ENCODE measurements at places on chromosomes 12 and 14. TPM values are rescaled to one million over a fixed set of nuclear protein-coding genes. Genes with fewer than 3 reads are reported as not detected.

The SOAT2 gene
- 0.75 TPM for total RNA-seq

- no peak for DNase-seq
These were observed 104.3 kb upstream of the TMCC3 start for GRCh38 chr12:94754653-94755052.

- DNase-seq, result no peak
These were observed 7.6 kb upstream of the PTPRB start for GRCh38 chr12:70644861-70645260.

DNA sequence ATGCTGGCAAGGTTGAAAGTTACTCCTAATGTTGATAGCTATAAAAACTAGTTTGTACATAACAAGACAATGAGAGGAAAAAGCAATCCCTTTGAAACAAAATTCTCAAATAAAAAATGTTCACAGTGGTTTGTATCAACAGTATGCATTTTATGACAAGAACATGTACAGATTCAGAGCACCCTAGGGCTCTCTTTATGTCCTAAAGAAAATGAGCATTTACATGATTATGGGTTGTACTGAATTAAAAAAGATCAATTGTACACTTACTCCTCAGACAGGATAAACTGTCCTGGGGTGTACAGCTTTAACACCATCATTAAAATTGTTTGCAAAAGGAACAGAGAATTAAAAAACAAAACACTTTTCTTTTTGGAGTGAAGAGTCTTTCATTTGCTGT lies 22.2 kb downstream of the PPP1CC start:
- DNase-seq, result no peak

DNA sequence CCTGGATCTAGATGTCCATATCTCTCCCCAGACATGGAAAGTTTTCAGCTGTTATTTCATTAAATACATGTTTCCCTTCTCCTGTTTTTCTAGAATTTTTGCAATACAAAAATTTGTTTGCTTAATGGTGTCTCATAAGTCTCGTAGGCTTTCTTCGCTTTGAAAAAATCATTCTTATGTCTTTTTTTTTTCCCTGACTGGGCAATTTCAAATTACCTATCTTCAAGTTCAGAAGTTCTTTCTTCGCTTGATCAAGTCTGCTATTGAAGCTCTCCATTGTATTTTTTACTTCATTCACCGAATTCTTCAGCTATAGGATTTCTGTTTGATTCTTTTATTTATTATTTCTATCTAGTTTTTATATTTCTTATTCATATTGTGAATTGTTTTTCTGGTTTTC lies 130.2 kb upstream of the WSCD2 start:
- DNase-seq, result no peak

DNA sequence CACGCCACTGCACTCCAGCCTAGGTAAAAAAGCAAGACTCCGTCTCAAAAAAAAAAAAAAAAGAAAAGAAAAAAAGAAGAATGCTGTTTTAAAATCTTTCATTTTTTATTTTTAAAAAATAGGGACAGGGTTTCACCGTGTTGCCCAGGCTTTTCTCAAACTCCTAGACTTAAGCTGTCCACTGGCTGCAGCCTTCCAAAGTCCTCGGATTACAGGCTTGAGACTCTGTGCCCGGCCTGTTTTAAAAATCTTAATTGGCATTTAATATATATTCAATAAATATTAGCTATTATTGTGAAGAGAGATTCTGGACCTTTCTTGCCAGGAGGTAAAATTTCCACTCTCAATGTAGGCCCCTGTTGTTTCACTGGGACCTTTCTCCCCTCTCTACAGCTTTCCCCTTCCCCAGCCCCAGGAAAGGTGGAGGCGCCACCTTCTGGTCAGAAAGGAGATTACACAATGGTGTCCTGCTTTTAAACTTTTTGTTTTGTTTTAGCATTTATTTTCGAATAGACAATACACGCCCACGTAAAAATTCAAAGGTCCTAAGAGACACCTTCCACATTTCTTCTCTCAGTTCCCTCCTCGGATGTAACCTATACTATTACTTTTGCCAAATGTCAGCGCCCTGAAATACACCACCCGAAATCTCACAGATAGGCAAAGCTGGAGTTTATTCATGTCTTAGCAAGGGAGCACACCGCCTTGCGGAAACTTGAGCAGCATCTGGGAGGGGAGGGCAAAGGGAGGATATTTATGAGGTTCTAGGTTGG lies 23.8 kb upstream of the PHC1 start:
- DNase-seq, result peak; percentile 47

DNA sequence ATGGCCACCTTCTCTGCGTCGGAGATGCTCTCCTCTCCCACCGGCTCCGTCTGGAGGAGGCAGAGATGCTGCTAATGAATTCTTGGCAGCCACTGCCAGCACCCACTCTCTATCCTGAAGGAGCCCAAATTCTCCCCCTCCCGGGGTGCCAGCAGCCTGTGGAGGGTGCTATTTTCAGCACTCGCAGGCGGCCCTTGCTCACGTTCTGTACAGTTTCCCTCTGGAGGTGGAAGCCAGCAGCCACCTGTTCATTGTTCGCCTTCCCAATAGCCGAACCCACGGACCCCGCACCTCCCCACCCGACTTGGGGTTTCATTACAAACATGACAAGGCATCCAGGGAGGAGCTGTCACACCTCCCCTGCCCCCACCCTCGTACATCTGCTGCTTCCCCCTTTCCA lies 27.8 kb downstream of the SNRNP35 start:
- no peak for DNase-seq

The POTEG gene
- not detected for total RNA-seq

The ANO2 gene
- total RNA-seq, result 2.5 TPM

DNA sequence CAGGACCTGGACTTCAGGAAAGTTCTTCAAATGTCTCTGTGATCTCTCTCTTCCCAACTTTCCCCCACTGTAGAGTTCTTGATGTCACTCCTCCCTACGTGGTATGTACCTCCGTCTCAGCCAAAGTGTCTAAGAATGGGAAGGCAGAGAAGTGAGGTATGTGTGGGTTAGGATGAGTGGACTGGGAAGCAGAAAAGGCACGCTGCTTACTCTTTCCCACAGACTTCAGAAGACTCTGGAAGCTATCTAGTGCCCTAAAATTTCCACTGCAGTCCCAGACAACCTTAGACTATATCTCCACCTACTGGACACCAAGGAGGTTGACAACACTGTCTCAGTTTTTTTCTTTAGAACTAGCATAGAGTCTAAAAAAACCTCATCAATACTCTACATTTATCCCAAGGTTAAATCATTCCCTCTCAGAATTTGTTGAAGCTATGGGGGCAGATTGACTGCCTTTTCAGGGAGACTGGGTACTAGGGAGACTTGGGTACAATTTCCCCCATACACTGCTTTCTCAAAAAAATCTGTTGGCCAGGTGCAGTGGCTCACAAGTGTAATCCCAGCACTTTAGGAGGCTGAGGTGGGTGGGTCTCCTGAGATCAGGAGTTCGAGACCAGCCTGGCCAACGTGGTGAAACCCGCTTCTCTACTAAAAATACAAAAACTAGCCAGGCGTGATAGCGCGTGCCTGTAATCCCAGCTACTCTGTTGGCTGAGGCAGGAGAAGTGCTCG lies 20.6 kb upstream of the ITGA5 start:
- DNase-seq, result no peak

- no peak for DNase-seq
These were observed 12.8 kb downstream of the TDG start for GRCh38 chr12:103978384-103978982.

DNA sequence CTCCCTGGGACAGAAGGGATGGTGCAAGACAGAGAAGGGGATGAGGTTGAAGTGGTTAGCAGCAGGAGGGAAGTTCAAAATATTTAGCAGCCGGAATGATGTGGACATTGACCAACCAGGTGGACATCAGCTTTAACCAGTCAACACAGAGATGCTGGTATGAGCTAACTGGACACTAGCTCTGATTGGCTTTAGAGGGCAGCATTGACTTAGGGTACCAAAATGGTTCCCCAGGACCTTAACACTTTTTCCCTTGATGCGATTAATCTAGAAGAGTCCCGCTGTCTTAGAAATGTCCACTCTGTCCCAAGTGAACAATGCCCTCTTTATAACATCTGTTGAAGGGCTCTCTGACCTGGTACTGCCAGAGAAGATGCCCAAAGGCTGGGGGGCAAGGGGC lies 134.0 kb upstream of the GSC start:
- DNase-seq, result no peak

- no peak for DNase-seq
These were observed 68.8 kb downstream of the RERG start for GRCh38 chr12:15152456-15152855.

DNA sequence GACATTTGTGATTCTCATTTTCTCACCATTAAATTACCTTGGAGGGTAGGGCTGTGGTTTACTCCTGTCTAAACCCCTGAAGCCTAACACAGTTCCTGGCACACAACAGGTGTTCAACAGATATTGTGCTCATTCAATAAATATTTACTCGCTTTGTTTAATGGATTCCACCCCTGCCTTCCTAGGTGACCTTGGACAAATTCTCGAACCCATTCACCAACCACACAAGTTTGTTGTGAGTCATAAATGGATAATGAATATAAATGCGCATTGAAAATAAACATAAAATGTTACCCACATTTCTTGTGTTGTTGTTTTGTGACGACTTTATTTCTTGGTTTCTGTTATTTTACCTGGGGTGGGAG lies 362 bp upstream of the TSFM start:
- no peak for DNase-seq

The ASPG gene
- 4.7 TPM for total RNA-seq

The C14orf180 gene
- total RNA-seq, result 0.26 TPM

DNA sequence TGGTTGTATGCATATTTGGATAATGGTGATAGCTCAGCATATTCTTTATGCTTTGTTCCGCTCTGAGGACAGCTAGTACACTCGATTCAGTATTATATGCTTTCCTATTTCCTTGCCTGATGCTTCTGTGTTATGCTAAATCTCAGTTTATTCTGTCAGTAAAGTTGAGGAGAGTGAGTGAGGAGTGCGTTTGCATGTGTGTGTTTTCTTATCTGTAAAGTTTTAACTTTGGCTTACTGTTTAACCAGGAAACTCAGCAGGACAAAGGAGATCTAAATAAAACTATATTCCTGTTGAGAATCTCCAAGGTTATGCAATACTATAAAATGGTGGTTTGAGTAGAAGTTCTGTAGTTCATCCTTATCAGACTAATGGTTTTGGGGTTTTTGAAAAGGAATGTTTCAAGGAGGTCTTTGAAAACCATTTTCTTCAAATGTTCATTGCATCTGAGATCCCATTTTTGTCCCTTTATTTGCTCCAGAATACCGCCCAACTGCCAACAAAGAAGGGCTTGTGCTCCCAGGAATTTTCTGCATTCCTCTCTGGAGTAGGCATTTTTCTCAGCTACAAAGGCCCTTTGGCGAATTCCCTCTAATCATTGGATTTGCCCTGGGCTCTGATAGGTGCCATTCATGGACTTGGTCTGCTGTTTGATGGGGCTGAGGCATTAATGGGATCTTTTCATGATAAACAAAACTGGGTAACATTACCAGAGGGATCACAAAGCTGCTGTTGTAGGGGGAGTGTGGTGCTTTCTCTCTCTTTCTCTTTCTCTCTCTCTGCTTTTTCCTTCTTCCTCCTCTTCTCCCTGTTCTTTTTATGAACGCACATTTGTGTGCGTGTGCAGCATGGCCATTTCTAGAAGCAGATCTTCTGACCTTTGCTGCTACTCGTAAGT lies 71.7 kb downstream of the HMGA2 start:
- no peak for DNase-seq

The SIX6 gene
- total RNA-seq, result not detected

DNA sequence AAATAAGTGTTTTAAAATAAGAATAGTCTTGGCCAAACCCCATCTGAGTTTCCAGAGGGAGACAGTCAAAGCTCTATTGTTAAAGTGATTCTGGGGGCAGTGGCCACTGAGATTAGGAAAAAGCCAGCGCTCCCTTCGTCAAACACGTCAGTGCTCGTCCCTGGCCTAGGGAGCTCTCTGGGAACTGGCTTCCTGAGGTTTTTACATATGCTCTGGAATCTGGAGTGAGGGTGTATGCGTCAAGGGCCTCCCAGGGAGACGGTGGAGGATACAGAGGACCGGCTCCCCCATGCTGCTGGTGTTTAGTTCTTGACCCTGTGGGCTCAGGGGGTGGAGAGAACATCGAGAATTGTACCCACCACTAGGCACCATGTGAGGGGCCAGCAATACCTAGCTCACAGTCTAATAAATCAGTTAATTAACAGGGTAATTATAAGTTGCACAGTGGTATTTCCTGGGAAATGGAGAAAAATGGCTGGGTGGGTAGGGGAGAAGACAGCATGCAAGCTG lies 87.0 kb downstream of the SLC25A47 start:
- no peak for DNase-seq

GRCh38 chr14:52640137-52640536 lies 55.2 kb downstream of the ERO1A start:
- DNase-seq, result no peak

GRCh38 chr12:109725321-109726105 lies 11.9 kb downstream of the FAM222A start:
- no peak for DNase-seq

- no peak for DNase-seq
These were observed 3.5 kb upstream of the UTP20 start for GRCh38 chr12:101276433-101276832.

- no peak for DNase-seq
These were observed 35.0 kb upstream of the PLEK2 start for GRCh38 chr14:67447033-67447381.

GRCh38 chr14:94768521-94769390 lies 1.2 kb downstream of the GSC start:
- DNase-seq, result no peak

The WNT5B gene
- total RNA-seq, result 7.3 TPM

DNA sequence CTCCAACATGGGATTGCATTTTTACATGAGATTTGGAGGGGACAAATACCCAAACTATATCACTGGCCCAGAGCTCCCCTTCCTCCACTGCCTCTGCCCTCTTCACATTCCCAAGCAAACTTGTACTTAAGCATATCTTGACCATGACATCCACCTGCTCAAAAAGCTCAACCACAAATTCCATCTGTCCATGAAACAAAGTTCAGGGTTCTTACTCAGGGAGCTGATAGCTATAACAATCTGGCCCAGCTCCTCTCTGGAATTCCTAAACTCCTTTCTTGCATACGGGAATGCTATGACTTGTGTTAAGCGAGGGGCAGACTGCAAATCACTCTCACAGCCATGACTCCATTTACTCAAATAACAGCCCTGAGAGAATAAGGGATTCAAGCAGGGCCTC lies 152.1 kb downstream of the GALC start:
- no peak for DNase-seq

DNA sequence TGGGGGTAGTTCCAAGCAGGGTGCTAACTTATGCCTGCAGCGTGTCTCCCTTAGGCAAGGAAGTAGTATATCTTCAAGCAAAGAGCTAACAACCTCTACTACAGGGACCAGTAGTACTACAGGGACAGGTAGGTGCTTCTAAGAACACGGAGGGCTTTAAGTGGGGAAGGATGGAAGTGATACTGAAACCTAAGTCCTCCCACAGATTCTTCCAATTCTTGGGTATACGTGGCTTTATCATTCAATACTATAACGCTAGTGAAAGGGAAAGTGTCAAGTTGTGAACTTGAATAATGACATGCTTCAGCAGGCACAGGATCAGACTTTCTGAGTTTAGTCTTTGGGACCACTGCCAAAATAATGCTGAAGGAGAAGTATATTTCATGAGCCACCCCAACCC lies 241.7 kb downstream of the CEP128 start:
- DNase-seq, result no peak

The COL2A1 gene
- 0.09 TPM for total RNA-seq

The CCDC197 gene
- not detected for total RNA-seq

Measured in mucosa of gallbladder (tissue), 1 donor.